Osteocyte (in vitro differentiated cells): ENCODE measurements at places on chromosomes 5 and 9.
A peak's percentile ranks its signal among the peaks of the same experiment; 100 is the strongest.

DNA sequence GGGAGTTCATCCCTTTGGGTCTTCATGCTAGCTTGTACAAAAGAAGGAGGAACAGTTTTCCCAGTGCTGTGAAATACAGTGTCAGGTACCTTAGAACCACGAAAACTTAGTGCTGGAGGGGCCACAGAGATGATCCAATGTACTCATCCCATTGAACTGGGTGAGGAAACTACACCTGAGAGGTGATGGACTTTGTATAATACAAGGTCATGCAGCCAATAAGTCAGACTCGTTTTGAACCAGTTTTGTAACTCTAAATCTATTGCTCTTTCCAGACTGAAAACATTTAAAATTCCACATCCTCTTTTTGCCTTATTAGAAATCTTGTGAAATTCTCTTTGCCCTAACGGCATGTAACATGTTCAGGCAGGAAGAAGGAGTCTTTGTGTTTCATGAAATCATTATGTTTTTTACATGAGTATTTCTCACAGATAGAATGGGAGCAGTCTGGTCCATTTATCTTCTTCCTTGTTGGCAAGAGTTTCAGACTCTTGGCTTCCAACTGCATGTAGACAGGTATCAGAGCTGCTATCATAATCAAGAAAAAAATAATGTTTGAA lies 146.8 kb upstream of the FBXL7 start:
- no peak for DNase-seq

DNA sequence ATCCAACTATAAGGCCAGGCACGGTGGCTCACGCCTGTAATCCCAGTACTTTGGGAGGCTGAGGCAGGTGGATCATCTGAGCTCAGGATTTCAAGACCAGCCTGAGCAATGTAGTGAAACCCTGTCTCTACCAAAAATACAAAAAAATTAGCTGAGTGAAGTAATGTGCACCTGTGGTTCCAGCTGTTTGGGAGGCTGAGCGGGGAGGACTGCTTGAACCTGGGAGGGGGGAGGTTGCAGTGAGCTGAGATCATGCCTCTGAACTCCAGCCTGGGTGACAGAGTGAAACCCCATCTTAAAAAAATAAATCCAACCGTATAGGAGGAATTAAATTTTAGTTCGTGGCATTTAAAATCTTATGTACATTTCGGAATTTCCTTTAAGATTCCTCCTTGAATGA lies 123.4 kb downstream of the CDC42SE2 start:
- DNase-seq: no peak

- DNase-seq: no peak
Measured at GRCh38 chr5:91257301-91257700, 125.8 kb downstream of the ARRDC3 start.

DNA sequence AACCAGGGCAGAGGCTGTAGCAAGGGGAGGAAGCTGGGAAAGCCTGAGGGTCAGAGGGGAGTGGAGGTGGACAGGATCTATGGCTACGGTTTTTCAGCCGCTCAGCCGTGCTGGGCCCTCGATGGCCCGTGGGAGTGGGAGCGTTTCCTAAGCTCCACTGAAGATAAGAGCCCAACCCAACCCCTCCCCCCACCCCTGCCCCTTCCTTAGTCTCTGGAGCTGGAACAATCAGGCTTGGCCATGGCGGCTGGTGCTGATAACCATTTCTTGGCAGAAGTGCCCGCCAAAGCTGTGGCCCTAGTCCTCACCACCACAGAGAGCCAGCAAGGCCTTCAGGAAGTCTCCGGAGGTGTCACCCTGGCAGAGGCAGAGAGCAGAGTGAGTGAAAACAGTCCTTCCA lies 20.3 kb upstream of the TNIP1 start:
- DNase-seq: no peak

GRCh38 chr9:18678821-18679590 lies 205.1 kb downstream of the ADAMTSL1 start:
- no peak for DNase-seq

- no peak for DNase-seq
Measured at GRCh38 chr5:92560698-92561401, 1020.2 kb downstream of the NR2F1-AS1 start.

- DNase-seq: no peak
Measured at GRCh38 chr5:15550502-15551112, 50.6 kb downstream of the FBXL7 start.

GRCh38 chr9:96484521-96484931 lies 34.6 kb downstream of the HABP4 start:
- no peak for DNase-seq

DNA sequence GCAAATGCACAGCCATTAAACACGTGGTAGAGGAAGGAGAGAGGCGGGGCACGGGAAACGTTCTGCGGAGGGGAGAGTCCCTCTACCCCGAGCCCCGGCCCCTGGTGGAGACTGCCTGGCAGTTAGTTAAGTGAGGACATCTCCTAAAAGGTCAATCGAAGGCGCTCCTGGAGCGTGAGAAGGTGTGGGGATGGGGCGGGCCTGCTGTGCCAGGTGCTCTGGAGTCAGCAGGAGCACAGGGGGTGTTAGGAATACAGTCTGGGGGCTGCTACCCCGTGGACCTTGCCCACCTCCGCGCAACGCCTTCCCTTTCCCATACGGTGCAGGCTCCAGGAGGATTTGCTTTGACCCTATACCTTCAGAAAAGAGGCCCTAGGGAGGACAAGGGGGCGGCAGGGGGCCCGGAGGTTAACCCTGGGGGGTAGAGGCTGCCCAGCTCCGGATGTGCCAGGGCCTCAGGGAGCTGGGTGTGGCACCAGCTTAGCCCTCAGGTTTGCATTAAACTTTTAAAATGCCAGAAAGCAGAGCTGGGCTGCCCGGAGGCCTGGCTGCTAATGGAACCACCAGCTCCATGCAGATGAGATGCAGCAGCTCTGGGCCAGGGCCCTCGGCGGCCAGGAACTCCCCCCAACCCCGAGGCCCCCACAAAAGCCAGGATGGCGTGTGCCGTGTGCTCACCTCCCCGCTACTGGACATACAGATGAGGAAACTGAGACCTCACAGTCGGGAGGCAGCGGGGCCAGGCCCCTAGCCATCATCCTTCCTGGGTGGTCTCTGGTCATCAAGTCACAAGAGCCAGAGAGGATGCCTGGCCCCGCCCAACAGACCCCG lies 39.2 kb downstream of the NACC2 start:
- peak; percentile 80 for DNase-seq

- DNase-seq: no peak
Measured at GRCh38 chr5:128427921-128428320, 110.1 kb downstream of the FBN2 start.

- DNase-seq: no peak
Measured at GRCh38 chr5:19790829-19791466, 197.1 kb downstream of the CDH18 start.

GRCh38 chr9:93170571-93170970 lies 13.4 kb upstream of the WNK2 start:
- DNase-seq: no peak

GRCh38 chr9:38058452-38059232 lies 10.4 kb downstream of the SHB start:
- no peak for DNase-seq

GRCh38 chr9:137807721-137808703 lies 69.6 kb upstream of the CACNA1B start:
- no peak for DNase-seq

- DNase-seq: no peak
Measured at GRCh38 chr5:1177826-1178528, 23.4 kb upstream of the SLC6A19 start.

DNA sequence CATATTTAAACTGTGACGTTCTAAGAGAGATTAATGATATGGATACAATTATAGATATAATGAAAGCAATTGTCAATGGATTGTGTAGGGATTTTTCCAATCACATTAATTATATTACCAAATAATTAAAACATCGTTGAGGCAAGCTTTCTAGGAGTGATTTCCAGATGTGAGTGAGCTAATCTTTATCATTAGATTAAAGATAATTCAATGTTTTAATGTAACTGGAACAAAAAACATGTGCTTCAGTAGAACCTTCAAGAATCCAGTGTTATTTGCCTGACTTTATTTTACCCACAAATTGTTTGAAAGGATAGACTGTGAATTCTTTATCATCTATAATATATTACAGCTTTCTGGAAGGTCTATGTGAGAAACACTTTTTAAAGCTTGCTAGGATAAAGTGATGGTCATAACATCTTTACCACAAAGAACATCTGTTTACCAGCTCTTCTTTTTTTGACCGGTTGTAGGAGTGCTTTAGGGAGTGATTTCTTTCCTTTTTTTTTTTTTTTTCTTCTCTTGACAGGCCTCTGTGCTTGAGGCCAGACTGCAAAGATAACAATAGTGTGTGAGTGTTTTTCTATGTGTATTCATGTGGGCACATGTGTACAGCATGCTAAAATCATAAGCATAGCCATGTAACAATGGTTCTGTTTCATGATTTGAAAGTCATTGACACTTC lies 35.0 kb downstream of the SNCAIP start:
- no peak for DNase-seq

- no peak for DNase-seq
Measured at GRCh38 chr5:66788556-66788955, 192.4 kb downstream of the MAST4 start.

GRCh38 chr5:83973925-83974815 lies 253.5 kb upstream of the HAPLN1 start:
- DNase-seq: no peak

DNA sequence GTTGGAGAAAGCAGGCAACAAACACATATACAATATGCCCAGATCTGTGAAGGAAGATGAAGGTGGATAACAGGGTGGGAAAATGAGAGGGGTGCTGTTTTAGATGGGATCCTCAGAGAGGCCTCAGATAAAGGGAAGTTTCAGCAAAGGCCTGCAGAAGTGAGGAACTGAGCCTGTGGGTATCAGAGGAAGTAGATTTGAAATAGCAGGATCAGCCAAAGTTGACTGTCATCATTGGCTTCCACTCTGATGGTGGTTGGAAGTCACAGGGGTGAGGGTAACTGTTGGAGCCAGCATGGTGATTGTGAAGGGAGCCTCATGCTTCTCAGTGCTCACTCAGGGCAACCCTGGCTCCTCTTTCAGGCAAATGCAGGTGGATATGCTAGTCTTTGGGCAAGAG lies 607.2 kb upstream of the CLINT1 start:
- no peak for DNase-seq

GRCh38 chr5:174315471-174315870 lies 270.0 kb downstream of the NSG2 start:
- DNase-seq: no peak

DNA sequence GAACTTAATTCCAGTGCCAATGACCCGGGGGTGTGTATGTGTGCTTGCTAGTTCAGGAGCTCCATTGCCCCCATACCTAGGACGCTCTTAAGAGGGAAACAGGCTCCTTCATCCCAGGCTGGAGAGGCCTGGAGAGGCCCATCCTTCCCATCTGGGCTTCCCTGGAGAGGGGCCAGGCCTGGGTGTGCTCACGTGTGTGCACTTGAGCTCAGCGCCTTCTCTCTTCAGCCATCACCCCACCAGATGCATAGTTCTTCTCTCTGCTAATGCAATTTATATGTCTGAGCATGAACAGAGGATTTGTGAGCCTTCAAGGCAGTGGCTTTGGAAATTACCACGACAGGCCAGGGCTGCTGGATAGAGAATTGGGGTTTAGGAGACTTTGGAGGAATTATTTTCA lies 48.6 kb upstream of the SHB start:
- DNase-seq: peak; percentile 36

DNA sequence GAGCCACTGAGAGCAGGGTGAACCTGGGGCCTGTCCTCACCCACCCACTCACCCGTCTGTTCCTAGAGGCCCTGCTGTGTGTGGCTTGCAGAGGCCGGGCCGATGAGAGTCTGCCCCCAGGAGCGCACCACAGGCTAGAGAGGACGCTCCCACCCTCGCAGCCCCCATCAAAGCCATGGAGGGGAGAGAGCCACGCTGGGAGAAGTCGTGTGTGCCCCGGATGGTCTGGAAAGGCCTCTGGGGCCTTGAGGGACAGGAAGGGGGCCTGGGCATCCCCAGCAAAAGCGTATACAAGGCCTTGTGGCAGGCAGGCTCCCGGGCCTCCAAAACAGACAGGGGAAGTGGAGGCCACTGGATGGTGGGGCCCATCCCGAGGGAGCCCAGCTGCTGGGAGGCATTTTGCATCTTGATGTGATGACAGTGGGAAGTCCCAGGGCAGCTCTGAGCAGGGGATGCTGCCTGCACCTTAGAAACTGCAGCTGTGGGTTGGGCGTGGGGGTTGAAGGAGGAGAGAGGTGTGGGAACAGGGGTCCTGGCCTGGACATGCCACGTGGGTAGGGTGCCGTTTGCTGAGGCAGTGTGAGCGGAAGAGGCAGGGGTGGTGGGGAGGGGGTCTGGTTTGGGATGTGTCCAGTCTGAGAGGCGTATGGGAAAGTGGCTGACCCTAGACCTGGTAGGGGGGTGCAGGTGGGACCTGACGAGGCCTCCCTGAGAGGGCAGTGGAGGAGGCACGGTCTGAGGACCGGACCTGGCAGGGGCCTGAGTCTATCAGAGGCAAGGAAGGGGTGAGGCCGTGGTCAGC lies 43.0 kb upstream of the NOTCH1 start:
- DNase-seq: no peak

- no peak for DNase-seq
Measured at GRCh38 chr9:72843520-72844439, 109.1 kb downstream of the ALDH1A1 start.

GRCh38 chr9:133845440-133845839 lies 107.3 kb upstream of the SARDH start:
- DNase-seq: no peak

- DNase-seq: no peak
Measured at GRCh38 chr5:174459071-174459702, 265.2 kb upstream of the MSX2 start.

DNA sequence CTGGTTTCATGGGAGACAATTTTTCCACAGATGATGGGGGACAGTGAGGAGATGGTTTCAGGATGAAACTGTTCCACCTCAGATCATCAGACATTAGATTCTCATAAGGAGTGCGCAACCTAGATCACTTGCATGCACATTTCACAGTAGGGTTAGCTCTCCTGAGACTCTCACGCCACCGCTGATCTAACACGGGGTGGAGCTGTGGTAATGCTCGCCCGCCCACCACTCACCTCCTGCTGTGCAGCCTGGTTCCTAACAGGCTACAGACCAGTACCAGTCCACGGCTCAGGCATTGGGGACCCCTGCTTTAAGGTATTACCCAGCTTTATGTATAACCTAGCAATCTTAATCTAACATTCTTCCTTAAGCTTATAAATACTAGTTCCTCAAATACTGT lies 35.6 kb downstream of the TTC39B start:
- DNase-seq: no peak

DNA sequence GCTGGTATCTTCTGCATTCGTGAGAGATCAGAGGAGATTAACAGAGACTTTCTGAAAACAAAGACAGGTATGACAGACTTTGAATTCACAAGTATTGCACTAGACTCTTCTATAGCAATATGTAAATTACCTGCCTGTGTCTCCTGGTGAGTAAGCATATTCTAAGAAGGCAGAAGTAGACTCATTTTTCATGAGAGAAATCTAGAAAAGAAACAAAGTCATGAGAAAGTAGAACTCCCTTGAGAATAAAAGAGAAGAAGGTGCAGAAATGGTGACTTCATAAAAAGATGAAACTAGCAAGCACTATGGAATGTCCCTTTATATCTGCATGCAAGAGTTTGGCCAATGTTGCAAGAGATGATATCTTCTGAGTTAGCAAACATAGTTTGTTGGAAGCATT lies 419.8 kb downstream of the DMRT2 start:
- DNase-seq: no peak

- DNase-seq: no peak
Measured at GRCh38 chr5:64619609-64620008, 70.7 kb upstream of the SHISAL2B start.
